Aorta (tissue), 5 donors: ENCODE measurements at places on chromosomes 1 and 21.

GRCh38 chr1:153431002-153431401 lies 14.7 kb downstream of the S100A7A start:
- H3K27ac ChIP-seq = no peak overlapping the region
- H3K36me3 ChIP-seq = no peaks in the 10 kb centered on the region
- H3K4me1 ChIP-seq = no peaks in the 10 kb centered on the region
- no peak overlapping the region for H3K4me3 ChIP-seq
- H3K27me3 ChIP-seq = no peaks in the 10 kb centered on the region

DNA sequence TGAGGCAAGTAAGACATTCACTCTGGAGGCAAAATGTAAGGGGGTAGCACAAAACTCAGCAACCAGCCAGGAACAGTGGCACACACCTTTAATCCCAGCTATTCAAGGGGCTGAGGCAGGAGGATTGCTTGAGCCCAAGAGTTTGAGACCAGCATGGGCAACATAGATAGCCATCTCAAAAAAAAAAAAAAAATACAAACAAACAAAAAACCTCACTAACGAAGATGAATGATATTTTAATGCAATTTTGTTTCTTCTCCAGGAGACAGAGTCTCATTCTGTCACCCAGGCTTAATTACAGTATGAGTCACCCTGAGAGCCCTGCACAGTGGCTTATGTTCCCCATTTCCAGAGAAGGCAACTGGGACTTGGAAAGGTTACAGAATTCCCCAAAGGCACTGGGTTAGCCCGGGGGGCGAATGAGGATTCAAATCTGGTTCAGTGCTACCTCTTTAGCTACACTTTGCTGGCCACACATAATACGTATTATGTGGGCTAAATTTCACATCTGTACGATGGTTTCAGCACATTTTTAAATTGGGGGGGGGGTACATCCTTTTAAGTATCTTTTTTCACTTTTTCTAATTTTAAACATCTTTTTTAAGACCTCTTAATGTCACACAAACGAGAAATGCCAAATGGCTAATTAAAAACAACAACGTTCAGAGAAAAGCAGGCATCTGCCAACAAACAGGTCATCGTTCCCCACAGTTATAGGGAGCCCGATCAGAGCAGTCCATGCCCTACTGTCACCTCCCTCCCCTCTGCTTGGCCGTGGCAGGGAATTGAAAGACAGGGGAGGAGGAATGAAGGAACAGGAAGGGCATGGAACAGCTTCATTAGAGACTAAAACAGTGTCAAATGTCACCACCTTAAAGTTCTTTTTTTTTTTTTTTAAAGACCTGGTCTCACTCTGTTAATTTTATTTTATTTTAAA lies 3.5 kb downstream of the CELA2A start:
- no peak overlapping the region for H3K4me3 ChIP-seq
- H3K36me3 ChIP-seq = no peaks in the 10 kb centered on the region
- H3K4me1 ChIP-seq = no peaks in the 10 kb centered on the region
- no peaks in the 10 kb centered on the region for H3K27me3 ChIP-seq
- H3K27ac ChIP-seq = no peak overlapping the region

GRCh38 chr1:8137481-8138244 lies 111.6 kb upstream of the ERRFI1 start:
- H3K4me3 ChIP-seq = no peak overlapping the region
- peaks cover 9% of the 10 kb centered on the region for H3K4me1 ChIP-seq
- no peaks in the 10 kb centered on the region for H3K27me3 ChIP-seq
- peak; percentile 75 for DNase-seq
- peak overlapping the region; percentile 85 for H3K27ac ChIP-seq
- no peaks in the 10 kb centered on the region for H3K36me3 ChIP-seq

- no peak overlapping the region for H3K4me3 ChIP-seq
- no peaks in the 10 kb centered on the region for H3K36me3 ChIP-seq
- peak overlapping the region; percentile 97 for H3K27ac ChIP-seq
- peaks cover 20% of the 10 kb centered on the region for H3K4me1 ChIP-seq
Observed at GRCh38 chr1:67750691-67751054, 65.7 kb downstream of the GADD45A start.

GRCh38 chr1:84750110-84750730 lies 60.0 kb upstream of the SSX2IP start:
- no peak overlapping the region for H3K4me3 ChIP-seq
- no peaks in the 10 kb centered on the region for H3K4me1 ChIP-seq
- no peak overlapping the region for H3K27ac ChIP-seq
- H3K27me3 ChIP-seq = no peaks in the 10 kb centered on the region
